ENCODE measurements at places on chromosomes 7 and 10.
A peak's percentile ranks its signal among the peaks of the same experiment; 100 is the strongest.

DNA sequence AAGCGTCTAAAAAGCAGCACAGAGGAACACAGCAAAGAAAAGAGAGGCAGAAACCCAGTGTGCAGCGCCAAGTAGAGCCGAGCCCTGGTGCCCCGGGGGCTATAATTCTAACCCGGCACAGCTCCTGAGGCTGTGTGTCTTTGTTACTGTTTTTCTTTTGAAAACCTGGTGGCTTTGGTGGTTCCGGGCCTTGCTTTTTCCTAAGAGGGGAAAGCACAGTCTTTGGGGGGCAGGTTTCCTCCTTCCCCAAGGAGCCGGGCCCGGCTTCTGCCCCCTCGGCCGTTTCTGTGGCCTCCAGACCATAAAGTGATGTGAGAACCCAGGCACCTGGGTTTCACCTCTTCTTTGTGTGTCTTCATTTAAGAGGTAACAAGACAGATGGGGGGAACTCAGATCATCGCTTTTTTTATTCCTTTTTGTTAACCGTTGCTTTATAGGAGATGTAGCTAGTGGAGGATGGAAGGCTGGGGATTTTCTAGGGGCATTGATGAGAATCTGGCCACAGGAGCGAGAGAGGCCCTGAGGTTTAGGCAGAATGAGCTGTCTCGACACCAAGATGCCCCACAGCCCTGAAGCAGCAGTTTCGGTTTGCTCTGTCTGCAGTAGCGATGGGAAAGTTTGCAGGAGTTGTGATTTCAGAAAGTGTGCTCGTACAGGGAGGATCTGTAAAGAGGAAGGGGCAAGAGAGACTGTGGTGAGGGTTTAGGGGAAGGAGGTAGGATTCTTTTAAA is 367.8 kb upstream of the GALNT17 start:
- DNase-seq: no peak

DNA sequence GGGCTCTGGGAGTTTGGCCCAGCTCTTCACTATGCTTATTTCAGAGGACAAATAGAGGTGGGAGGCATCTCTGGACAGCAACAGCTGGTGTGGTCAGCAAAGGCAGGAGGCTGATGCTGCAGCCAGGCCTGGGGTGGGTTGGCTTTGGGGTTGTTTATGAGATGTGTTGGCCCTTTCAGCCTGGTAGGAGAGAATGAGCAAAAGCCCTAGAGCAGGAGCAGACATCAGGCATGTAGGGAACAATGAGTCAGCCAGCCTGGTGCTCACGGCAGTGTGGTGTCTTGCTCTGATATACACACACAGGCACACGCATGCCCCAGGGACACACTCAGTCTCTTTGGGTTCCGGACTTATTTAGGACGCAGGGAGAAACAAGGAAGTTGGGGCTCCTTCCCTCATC is 157.1 kb downstream of the PRKCQ start:
- no peak for DNase-seq

GRCh38 chr7:38584443-38585210 is 46.5 kb downstream of the AMPH start:
- DNase-seq: no peak

- no peak for DNase-seq
Observed at GRCh38 chr7:31648288-31648687, 38.7 kb upstream of the PPP1R17 start.

DNA sequence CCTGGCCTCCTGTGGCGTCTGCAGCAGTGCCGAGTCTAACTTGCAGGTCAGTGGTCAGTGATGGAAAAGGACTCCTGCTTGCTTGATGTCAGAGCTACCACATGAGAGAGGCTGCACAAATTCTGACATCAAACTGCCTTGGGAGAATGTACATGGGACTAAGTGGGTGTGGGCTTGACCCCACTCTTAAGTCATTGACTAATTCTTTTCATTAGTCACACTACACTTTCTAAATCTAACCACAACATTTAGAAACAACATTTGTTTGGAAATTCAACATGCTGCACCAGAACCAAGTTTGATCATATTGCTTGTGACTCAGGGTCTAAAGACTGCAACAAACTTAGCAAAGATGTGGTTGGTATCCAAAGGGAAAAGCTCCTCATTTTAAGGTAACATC is 24.4 kb upstream of the CDC14C start:
- no peak for DNase-seq

- no peak for DNase-seq
Observed at GRCh38 chr7:152871678-152872060, 112.1 kb downstream of the ACTR3B start.

DNA sequence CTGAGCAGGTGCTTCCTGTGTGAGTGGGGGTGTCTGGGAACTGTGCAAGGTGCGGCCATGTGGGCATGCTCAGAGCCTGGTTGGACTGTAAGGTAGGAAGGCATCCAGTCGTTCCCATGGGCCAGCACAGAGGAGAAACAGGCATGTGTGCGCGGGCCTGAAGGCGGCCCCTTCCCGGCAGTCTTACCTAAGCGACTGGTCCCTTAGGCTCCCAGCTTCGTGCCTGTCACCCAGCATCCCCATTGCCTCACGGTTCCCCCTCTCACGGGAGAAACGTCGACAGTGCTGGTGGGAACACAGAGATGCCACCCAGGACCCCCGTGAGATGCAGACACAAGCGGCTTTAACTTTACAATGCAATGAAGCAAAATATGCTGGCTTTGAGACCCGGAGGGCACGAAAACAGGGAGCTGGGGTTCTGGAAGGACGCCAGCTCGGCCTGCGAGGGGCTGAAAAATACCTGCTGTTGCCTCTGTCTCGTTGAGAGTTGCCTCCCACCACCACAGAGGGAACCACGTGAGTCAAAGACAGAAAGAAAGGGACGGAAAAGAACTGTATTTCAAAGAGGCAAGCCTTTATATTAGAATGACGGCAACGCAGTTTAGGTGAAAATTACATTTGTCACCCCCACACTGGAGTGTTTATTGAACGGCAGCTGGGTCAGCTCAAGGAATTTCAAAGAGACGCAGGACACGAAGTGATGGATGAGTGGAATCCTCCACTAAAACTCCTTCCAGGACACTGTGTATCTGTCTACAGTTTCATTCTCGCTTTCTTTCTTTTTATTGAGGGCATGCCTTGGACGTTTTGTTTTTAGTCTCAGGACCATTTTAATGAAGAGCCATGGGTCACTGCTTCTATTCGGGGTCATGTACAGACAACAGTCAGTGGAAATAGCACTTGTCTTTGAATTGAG is 128.4 kb downstream of the DNAJB6 start:
- no peak for DNase-seq

- no peak for DNase-seq
Observed at GRCh38 chr7:35820858-35821257, 20.0 kb downstream of the SEPTIN7 start.

DNA sequence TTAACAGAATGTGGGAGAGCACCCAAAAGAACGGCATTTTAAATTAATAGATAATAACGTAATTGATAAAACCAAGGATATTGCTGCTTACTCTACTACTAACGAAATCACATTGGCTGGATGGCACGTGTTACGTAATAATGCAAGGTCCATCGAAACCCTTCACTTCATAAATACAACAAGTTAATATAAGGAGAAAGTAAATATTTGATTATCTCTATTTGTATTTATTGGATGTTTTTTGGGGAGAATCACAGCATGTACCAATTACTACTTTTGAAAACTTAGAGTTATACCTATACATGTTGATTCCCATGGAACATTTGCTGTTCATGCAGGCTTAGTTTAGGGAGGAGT is 1.6 kb downstream of the PRKG1 start:
- no peak for DNase-seq

GRCh38 chr10:126060261-126060931 is 164.0 kb downstream of the FANK1 start:
- peak; percentile 38 for DNase-seq

- DNase-seq: no peak
Observed at GRCh38 chr10:35372329-35372728, 36.0 kb downstream of the CCNY start.

DNA sequence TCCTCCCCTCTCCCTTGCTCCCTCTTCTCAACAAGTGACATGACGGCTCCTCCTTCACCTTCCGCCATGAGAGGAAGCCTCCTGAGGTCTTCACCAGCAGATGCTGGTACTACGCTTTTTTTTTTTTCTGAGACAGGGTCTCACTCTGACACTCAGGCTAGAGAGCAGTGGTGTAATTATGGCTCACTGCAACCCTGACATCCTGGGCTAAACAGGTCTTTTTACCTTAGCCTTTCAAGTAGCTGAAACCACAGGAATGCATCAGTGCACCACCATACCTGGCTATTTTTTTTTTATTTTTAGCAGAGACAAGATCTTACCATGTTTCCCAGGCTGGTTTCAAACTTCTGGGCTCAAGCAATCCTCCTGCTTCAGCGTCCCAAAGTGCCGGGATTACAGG is 43.6 kb downstream of the MDH2 start:
- DNase-seq: no peak

DNA sequence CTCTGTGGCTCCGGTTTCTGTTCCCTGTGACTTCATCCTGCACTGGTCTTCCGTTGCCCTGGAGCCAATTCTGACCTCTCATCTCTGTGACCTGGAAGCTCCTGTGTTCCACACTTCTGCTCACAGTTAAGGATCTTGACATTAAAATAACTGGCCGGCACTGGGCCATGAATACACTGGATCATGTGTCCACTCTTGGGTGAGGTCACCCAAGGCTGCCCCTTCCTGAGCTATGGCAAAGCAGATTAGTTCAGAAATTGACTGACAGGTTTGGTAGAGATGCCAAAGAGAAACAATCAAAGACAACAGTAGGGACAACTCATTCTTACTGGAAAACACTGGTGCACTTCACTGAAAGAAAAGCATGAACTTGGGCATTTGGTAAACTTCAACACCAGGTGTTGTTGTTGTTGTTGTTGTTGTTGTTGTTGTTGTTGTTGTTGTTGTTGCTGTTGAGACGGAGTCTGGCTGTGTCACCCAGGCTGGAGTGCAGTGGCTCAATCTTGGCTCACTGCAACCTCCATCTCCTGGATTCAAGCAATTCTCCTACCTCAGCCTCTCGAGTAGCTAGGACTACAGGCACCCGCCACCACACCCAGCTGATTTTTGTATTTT is 36.7 kb upstream of the GRID1 start:
- DNase-seq: no peak

DNA sequence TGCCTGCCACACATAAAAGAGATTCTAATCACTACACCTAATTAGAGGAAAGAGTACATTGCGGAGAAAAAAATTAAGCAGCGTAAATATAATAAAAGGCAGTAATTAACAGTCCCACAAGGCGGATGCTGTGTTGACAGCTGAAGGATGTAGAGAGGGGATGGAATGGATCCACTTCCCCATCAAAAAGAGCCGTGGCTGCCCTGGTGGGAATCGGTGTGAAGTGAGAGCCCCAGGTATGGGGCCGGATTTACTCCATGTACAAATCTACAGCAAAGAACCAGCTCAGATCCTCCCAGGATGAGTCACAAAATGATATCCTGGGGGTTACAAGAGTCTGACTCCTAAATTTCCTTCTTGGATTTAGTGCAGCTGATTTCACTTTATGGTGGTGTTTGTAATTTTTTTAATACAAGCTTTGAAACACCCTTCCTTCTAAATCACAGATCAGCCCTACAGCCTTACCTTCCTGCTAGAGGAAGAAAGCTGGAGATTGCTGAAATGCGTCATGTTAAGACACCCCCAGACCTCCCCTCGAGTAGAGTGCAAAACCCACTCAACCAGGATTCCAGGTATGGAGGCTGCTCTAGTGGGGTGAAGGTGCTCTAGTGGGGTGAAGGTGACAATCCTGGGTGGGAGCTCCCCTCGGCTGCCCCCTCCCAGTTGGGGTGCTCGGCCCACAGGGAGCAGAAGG is 398.4 kb downstream of the PLXNA4 start:
- no peak for DNase-seq

GRCh38 chr10:125161707-125162119 is 1.4 kb upstream of the CTBP2 start:
- no peak for DNase-seq

DNA sequence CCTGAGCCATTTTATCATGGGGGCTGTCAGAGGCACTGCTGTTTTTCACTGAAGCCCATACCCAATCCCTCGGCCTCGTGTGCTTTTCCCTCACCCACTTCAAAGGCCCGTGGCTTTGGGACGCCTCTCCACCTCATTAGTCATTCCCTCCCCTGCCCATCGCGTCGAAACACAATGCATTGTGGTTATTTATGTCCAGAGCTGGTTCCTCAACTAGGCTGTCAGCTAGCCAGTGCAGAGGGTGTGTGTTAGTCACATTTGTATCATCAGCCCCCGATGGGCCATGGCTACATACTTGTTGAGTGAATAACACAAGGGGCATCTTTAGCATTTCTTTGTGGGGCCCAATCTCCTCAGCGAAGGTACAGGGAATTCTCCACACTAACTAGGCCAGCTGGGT is 3.8 kb upstream of the CRCP start:
- peak; percentile 33 for DNase-seq

GRCh38 chr7:95485391-95486123 is at the start of gene ASB4:
ASB4 (plus strand) TSS chr7:95485943; CDS start chr7:95485972, 29 bp downstream.
- no peak for DNase-seq

Measured in tibial artery (tissue), 4 donors.